ENCODE measurements at places on chromosomes 12 and 14.

DNA sequence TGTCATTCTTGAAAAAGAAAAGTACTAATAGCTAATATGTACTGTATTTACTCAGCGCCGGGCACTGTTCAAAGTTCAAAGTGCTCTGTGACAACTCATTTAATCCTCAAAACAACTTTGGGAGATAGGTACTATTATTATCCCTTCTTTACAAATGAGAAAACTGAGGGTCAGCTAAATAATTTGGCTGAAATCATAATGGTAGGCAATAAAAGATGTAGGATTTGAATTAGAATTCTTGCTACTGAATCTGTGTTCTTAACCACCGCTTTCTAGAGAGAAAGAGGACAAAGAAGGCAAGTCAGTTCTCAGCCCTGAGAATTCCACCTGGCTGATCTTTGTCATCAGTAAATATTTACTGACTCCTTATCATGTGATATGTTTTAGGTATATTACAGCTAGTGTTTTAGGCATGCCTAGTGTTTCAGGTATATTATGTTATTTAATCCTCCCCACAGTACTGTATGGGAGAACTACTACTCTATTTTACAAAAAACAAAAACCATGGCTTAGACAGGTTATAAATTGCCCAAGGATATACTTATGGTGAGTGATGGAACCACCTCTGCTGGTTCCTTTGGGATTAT is 205.7 kb upstream of the GZMB start:
- DNase-seq: no peak

- no peak for DNase-seq
Measured at GRCh38 chr12:23781118-23781517, 168.4 kb downstream of the SOX5 start.

- DNase-seq: peak; percentile 31
Measured at GRCh38 chr14:65961004-65961403, 525.2 kb upstream of the CCDC196 start.

DNA sequence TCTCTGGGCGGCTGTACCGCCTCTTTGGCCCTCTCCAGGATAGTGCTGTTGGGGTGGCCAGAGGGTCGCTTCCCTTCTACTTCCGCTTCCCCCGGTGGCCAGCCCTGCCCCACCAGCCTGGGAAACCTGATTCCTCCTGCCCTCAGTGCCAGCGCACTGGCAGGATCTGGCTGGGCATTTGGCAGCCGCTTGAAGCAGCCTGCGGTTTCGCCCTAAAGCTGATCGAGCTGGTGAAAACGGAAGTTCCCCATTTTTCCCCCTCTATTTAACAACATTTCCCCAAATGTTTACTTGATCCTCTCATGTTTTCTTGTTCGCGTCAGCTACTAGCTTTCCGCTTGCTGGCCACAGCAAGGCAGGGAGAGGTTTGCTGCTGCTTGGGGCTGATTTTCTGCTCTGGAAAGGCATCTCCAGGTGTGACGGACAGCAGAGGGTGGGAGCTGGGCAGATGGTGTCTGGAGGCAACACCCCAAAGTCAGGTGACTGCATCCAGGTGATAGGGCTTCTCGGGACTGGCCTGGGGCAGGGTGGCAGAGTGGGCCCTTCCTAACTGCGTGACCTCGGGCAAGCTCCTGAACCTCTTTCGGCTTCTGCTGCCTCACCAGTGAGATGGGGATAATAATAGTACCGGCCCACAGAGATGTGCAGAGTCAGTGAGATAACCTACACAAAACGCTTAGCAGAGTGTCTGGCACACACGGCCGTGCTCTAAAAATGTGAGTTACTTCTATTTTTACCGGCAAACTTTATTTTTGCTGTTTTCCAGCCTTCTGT is 53.1 kb downstream of the TSPAN9 start:
- no peak for DNase-seq

DNA sequence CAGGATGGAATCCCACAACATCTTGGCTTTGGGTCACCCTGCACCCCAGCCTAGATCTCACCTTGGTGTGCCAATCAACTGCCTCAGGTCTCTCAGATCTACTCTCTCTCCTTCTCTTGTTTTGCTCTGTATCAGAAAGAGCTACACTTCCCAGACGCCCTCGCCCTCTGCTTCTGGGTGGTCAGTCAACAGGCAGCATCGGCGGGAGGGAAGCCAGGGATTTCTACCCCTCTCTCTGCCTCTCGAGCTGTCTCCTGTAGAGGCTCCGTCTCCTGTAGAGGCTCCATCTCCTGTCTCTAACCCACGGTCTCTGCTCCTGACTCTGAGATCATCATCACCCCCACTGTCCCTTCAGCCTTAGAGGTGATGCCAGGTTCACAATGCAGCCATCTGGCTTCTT is 151.6 kb downstream of the PIWIL1 start:
- DNase-seq: no peak

DNA sequence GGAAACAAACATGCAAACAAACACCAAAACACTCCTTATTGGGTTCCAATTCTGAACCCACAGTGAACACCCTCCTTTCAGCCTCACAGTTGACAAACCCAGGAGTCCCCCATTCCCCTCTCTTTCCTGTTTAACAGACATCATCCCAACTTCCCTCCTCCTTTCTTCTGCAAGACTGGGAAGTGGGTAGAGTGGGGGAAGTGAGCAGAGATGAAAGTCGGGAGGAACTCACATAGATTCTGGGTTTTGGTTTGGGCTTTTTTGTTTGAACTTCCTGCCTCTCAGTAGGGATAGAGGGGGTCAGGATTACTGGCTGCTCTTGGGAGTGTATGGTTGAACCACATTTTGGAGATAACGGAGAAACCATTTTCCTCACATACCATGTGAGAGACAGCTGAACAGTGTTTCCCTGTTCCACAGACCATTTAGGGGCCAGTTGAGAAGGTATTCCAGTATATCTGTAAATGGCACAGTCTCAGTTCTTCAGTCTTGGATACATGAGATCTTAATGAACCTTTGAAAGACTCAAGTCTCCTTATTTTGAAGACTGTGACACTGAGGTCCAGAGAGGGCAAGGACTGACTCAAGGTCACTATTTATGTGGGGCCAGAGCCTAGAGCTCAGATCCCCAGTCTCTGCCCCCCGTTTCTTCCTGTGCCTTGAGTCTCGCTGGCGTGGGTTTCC is 3.9 kb upstream of the GPR84 start:
- DNase-seq: no peak

DNA sequence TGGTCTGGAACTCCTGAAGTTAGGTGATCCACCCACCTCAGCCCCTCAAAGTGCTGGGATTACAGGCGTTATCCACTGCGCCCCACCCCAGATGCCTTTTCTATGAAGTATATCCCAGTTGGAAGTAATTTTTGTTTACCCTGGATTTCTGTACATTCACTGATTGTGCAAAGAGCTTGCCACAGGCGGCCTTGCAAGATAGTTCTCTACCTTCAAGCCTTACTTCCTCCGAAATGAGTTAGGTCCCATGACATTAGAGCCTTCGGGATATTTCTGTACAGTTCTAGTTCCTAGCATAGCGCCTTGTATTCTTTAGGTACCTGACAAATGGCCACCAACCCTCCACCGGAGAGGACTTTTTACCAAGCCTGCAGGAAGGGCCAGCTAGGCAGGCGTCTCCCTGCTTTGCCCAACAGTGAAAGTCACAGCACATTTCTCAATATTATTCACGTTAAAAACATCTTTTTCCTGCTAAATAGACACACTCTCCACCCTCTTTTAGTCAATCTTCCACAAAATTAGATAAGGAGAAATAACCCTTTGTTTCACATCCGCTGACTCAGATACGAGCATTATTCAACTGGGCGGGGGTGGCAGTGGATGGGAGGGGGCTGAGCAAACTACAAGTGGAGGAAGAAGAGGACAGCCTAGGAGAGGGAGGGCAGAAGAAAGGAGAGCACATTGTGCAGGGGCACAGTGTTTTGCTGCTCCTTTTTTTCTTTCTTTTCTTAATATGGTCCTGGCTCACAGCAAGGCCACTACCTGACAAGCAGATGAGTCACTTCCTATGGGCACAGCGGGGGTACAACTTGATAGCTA is 40.0 kb upstream of the CAPRIN2 start:
- DNase-seq: peak; percentile 56

- no peak for DNase-seq
Measured at GRCh38 chr12:89105243-89105642, 247.1 kb downstream of the DUSP6 start.

- no peak for DNase-seq
Measured at GRCh38 chr14:99703381-99703780, 19.3 kb downstream of the CYP46A1 start.

- no peak for DNase-seq
Measured at GRCh38 chr12:8466241-8466640, 10.5 kb downstream of the CLEC6A start.

DNA sequence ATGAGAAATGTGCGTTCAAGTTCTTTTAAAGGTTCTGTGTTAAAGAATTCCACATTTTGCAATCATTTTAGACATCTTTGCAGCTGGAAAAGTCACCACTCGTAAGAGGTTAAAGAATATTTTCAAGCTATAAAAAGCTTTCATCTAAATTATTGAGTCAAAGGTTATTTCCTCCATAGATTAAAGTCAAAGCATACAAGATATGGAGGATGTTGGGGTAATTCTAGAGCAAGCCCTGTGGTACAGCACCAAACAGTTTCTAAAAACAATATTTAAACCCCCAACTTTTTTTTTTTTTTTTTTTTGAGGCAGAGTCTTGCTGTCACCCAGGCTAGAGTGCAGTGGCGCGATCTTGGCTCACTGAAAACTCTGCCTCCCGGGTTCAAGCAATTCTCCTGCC is 1299.8 kb upstream of the TMEM132C start:
- DNase-seq: no peak

DNA sequence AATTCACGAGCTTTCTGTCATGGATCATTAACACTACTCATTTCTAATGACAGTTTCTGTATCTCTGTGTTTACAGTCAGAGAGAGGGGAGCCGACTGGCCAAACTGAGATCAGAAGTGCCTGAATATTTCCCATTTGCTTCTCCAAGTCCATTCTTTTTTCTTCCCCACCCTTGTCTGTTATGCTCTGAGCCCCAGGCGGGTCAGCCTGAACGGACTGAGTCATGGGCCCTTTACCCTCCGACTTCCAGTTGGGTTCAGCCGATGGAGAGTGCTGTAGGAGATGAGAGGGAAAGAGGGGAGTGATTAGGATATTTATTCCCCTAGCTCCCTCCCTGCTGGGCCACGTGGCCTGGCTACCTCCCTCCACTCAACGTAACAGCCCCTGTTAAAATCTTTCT is 104.7 kb downstream of the PAH start:
- DNase-seq: no peak

DNA sequence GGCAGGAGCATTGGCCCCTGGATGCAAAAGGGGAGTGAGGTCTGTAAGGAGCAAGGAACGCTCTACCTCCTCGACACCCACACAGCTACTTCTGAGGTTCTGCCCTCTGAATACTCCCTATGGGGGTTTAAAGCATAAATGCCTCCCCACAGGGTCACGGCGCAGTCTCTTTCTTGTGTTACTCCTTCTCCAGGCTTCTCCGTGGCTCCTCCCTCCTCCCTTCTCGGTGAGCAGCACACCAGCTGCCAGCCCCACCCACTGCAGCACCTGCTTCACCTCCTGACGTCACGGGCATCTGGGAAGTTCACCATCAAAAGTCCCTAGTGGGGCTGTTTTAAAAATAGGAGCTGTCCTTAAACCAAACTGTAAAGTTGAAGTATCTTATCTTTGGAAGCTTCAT is 67.3 kb downstream of the SPTB start:
- DNase-seq: no peak

DNA sequence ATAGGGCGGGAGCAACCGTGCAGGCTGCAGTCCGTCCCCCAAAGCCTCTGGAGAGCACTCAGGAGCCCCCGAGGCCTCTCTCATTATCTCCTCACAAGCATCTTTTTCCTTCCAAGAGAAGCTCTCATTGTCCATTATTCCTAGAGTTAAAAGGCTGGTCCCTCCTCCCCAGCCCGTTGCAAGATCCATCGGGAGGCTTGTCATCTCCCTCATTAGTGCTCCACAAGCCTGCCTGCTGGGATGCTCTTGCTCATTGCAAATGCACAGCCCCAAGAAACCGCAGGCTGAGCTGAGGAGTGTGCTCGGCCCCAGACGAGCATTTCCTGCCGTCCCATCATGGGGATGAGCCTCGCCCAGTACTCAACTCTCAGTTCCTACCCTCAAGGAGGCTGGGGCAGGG is 23.3 kb downstream of the NUAK1 start:
- DNase-seq: no peak

DNA sequence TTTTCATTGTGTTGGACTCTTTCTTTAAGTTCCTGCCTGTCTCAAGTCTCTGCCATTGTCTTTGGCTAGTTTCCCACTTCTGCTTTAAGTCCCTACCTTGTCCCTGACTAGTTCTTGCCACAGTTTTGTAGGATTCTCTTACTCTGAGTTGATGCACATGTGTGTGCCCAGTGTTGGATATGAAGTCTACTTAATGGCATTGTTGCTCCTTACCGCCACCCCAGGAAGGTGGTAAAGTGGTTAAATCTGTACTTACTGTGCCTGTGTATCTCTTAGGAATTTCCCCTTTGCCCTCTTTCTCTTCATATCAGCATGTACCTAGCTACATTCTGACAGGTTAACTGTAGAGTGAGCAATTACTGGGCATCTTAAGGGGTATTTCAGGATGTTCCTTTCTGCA is 227.1 kb downstream of the NUBPL start:
- DNase-seq: no peak

- DNase-seq: no peak
Measured at GRCh38 chr12:12745576-12746211, 28.5 kb downstream of the CDKN1B start.

GRCh38 chr14:68663385-68664076 is 129.3 kb downstream of the ZFP36L1 start:
- DNase-seq: peak; percentile 73

- peak; percentile 10 for DNase-seq
Measured at GRCh38 chr12:83700838-83701237, 1014.1 kb downstream of the TMTC2 start.

DNA sequence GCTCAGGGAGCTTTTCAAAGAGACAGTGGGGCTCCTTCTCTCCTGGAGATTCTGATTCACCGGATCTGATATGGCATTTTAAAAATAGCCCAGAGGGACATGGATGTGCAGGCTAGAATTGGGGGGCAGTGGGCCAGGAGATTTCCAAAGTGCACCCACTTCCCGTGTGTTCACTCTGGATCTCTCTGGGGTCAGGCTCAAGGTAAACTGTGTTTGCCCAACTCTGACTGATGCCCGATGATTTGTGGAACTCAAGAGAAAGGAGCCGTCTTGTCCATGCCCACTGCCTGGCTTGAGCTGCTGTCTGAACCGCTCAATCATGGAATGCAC is 17.9 kb downstream of the FAM181A start:
- DNase-seq: no peak

DNA sequence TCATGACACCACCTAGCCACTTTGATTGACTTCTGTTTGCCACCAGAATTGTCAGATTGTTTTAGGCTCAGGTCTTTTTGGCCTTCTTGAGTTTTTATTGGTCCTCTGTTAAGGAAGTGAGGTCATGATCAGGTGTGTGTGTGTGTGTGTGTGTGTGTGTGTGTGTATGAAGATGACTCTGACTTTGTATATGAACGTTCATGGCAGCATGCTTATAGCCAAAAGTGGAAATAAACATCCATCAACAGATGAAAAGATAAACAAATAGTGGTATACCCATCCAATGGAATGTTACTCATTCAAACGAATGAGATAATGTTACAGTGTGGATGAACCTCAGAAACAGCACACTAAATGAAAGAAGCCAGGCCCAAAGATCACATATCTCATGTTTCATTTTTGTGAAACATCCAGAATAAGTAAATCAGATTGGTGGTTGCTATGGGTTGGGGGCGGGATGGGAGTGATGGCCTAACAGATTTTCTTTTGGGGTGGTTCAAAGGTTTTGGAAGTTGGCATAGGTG is 258.6 kb downstream of the KTN1 start:
- DNase-seq: no peak
